ENCODE measurements at places on chromosomes 2 and 18.

- no peak for DNase-seq
These were observed 117.4 kb upstream of the DLX2 start for GRCh38 chr2:172220121-172220520.

GRCh38 chr2:236866542-236867340, 218.9 kb upstream of the COPS8 start:
- peak; percentile 90 for DNase-seq

GRCh38 chr2:101157272-101157671, 6.1 kb upstream of the TBC1D8 start:
- DNase-seq, result no peak

GRCh38 chr2:100753881-100754280, 66.1 kb upstream of the NPAS2 start:
- DNase-seq, result no peak

GRCh38 chr2:85340034-85340892, 12.5 kb upstream of the TGOLN2 start:
- DNase-seq, result no peak

- DNase-seq, result no peak
These were observed 173.2 kb upstream of the HDAC4 start for GRCh38 chr2:239574054-239574433.

DNA sequence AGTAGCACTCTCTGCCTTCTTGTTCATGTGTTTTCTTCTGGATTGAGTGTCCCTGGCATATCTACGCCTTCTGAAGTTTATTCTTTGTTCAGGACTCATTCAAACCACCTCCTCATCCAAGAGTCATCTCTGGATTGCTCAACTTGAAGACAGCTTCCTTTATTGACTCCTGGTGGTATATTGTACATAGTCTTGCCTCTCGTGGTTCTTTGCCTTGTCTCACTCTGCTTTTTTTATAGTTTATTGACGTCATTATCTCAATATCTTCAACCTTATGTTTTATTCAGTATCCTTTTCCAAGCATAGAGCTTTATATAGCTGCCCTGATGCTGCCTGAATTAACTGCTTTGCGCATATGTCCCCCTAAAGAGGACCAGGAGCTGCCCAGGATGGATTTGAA, 161.7 kb downstream of the INSIG2 start:
- peak; percentile 80 for DNase-seq

DNA sequence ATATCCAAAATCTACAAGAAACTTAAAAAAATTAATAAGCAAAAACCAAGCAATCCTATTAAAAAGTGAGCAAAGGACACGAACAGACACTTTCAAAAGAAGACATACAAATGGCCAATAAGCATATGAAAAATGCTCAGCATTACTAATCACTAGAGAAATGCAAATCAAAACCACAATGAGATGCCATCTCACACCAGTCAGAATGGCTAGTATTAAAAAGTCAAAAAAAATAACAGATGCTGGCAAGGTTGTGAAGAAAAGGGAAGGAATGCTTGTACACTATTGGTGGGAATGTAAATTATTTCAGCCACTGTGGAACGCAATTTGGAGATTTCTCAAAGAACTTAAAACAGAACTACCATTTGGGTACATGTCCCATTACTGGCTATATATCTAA, 128.8 kb upstream of the SESTD1 start:
- DNase-seq, result no peak

DNA sequence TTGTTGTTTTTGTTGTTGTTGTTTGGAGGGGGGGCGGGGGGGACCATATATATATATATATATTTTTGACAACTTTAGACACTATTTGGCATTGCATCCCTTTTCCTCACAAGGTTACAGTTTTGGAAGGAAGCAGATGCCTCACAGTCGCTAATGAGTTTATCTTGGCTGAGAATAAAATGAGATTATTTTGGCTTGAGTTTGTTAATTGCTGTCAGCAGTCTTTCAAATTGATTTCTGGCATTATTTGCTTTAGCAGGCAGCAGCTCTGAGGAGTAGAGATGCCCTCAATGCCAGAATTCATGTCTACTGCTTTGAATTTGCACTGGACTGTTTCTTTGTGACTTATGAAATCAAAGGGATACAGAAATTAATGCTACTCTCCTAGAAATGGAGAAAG, 595.2 kb upstream of the HNMT start:
- DNase-seq, result no peak

GRCh38 chr18:37553633-37554398, 11.8 kb downstream of the CELF4 start:
- no peak for DNase-seq

- no peak for DNase-seq
These were observed 53.5 kb upstream of the LCLAT1 start for GRCh38 chr2:30393510-30393909.

DNA sequence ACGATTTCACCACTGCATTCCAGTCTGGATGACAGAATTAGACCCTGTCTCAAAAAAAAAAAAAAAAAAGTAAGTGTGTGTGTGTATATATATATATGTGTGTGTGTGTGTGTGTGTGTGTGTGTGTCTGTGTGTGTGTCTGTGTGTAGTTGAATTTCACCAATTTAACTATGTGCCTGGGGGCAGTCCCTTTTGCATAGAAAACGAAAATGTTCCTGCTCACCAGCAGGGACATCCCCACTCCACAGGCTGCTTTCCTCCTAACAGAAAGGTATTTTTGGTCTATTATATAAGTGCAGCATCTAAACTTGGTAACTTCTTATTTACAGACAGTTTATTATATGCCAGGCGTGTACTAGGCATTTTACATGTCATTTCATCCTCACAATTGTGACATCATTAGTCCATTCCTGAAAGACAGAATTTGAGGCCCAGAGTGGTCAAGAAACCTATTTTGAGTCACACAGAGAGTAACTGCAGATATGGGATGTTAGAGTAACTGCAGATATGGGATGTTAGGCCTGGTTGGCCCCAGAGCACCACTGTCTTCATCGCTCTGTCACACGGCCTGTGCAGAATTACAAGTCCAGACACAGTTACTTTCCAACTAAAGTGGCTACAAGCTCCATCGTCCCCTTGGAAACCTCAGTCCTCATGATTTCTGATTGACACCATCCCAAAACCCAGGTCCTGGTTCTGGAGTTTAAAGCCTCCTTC, 9.3 kb upstream of the TTL start:
- DNase-seq, result no peak

- DNase-seq, result no peak
These were observed 121.5 kb downstream of the LPIN1 start for GRCh38 chr2:11867926-11868325.

DNA sequence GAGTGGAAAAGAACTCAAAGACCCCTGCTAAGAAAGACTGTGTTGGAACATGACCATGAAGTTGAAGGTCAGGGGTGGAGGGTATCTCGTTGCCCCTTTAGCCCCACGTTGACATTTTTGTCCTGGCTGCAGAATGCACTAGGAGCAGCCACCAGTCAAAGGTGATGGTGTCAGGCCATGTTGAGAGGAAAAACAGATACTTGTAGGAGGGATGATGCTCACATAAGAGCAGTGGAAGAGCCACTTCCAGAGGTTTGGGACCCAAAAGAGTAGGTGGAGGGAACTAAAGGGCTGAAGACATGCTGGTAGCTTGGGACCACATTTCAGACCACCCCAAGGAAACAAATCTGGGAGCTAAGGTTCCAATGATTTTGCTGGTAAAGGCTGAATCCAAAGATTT, 159.0 kb downstream of the MYO3B start:
- no peak for DNase-seq

DNA sequence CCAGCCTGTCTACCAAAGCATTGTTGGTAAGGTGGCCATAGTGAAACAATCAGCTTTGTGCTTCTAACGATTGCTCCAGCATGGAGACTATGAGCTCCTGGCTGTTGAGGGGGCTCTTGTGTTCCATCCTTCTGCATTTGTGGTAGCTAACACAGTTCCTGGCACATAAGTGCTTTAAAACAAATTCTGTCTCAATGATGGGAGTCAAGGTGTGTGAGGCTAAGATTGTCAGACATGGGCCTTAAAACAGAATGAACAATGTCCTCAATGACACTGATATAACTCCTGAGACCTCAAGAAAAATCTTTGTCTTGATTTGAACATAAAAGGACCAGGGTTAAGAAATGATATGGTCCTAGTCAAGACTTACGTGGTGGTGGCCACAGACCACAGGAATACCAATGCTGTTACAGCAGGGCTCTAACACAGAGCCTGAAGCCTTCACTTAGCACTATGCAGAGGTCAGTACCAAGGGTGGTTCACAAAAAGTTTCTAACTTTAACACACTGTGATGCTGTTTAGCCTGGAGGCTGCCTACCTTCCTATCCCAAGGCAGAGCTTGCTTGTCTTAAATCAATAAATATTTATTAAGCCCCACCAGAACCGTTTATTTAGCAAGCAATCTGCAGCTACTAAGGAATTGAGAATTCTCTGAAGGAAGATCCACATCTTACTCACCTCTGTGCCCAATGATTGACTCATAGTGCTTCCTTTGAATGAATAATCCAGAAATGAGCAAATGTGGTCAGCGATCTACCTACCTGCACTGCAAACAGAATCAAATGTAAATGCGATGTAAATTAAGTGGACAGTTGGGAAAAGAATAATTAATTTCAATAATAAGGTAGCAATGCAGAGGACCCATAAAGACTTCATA, 35.1 kb downstream of the EVA1A start:
- DNase-seq, result no peak

DNA sequence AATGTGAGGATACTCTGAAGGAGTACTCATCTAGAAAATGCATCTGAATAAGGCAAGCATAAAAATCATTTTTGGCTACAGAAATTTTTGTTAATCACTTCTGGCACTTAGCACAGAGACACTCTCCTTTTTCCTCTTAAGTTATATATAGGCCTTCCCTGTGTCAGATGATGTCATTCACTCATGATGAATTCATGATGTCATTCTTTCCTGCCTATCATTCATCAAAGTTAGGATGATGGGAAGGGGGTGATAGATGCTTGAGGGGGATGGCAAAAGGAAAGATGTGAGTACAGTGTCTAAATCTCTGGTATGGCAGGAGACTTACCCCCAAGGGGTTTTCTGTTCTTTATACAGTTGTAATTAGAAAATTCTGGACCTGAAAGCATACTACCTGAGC, 42.0 kb downstream of the MAP3K20 start:
- DNase-seq, result no peak

DNA sequence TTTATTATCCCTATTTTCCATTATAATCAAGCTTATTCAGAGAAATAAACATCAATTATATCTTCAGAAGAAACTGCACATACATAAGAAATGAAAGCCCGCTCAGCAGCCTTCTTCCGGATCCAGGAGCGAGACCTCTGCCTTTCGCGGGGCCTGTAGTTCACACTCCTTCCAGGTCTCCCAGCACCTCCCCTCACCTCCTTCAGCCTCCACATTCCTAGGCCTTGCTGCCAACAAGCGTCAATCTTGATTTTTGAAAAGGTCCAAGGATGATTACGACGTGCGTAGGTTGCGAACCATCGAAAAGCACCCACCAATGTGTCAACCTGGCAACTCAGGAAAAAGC, 355 bp upstream of the KIDINS220 start:
- DNase-seq, result no peak

- DNase-seq, result no peak
These were observed 358.7 kb downstream of the LPIN1 start for GRCh38 chr2:12105180-12105579.

- no peak for DNase-seq
These were observed 19.8 kb upstream of the GPR55 start for GRCh38 chr2:230944757-230945372.

- no peak for DNase-seq
These were observed 877.6 kb downstream of the SLC4A3 start for GRCh38 chr2:220504938-220505503.

DNA sequence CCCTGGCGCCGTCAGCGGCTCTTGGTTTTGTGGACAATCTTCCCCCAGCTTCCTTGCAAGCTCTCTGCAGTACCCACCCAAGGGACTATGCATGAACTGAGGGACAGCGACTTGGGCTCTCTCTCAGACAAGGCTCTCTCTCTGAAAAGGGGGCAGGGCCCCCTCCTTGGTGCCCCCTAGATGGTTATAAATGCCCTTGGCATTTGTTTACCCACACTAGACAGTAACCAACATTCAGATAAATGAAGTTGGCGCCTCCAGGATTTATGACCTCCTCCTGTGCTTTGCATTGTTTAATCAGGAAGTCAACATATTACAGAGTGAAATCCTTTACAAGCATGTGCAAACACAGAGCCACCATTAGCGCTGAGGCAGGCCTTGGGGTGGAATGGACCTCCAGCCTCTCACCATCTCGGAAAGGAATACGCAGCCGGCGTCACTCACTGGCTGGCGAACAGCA, 547.4 kb upstream of the ID2 start:
- DNase-seq, result peak; percentile 22

DNA sequence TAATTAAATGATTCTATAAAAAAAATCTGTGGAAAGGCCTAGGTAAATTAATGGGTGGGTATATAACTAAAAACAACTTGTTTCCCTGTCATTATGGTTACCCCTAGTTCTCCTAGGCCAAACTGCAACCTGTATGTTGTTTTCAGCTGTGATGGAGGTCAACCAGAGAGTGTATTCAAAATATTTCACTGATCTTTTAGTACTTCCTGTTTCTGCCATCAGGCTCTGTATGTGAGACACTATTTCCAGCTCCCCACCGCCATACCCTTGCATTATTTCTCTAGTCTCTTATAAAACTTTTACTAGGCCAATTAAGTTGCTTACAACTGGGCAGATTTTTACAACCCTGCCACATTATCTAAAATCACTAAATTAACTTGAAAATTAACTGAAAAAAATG, 21.0 kb upstream of the CDKL4 start:
- DNase-seq, result peak; percentile 52

- DNase-seq, result no peak
These were observed 95.7 kb upstream of the NRP2 start for GRCh38 chr2:205586626-205587025.

GRCh38 chr18:62061821-62062478, 124.9 kb downstream of the PIGN start:
- DNase-seq, result no peak

DNA sequence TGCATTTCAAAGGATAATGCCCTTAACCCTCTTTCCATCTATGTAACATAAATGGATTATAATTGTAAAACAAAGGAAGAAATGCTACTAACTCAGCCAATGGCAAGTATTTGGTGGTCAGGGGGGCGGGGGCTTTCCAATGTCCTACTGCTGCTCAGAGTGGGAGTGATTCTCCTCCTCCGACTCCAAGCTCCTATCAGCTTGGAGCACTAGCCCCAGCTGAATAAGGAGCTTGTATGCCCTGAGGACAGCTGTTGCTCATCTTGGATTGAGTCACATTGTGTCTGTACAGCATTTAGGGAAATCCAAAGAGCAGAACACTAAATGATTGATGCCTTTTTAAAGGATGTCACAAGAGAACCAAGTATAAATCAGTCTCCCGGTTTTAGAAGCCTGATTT, 105.6 kb upstream of the ZNF521 start:
- DNase-seq, result no peak

DNA sequence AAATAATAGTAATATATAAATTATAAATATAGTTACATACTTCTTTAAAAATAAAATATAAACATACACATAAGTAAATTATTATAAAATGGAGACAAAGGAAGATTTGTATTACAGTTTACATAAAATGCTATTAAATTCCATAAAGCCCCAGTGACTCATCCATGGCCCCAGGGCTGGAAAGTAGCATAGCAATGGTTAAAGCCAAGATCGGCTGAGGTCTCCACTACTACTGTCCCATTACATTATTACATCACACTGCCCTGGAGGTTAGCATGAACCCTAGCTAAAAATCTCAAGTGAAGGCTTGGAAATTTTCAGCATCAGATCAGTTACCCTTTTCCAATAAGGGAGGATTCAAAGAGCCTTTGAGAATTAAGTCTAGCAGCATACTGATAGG, 936.2 kb downstream of the DSC3 start:
- no peak for DNase-seq

Data from MV-4-11 (cell line).